ENCODE measurements at places on chromosomes 3 and 15.

- DNase-seq: no peak
Observed at GRCh38 chr3:1251282-1252060, 158.6 kb downstream of the CNTN6 start.

GRCh38 chr3:79558943-79559342, 208.9 kb downstream of the ROBO1 start:
- peak; percentile 35 for DNase-seq

GRCh38 chr3:100144255-100144866, 30.1 kb upstream of the FILIP1L start:
- no peak for DNase-seq

GRCh38 chr15:57356178-57356577, 20.1 kb upstream of the CGNL1 start:
- DNase-seq: no peak

DNA sequence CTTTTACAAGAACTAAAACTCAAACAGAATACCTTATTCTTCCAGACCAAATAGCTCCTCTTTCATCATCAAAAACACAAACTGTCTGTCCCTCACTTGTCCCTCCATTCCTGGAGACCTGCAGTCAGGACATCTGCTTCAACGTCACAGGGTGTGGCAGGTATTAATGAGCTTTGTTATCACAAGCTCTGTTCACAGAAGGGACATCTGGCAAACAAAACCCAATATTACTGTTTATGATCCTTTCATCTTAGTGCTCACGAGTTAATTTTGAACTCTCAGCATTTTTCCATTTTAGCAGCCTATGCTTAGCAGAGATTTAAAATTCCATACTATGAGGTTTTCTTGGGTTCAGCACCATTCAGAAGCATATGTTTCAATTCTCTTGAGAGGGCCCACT, 32.9 kb downstream of the AP3S2 start:
- no peak for DNase-seq

DNA sequence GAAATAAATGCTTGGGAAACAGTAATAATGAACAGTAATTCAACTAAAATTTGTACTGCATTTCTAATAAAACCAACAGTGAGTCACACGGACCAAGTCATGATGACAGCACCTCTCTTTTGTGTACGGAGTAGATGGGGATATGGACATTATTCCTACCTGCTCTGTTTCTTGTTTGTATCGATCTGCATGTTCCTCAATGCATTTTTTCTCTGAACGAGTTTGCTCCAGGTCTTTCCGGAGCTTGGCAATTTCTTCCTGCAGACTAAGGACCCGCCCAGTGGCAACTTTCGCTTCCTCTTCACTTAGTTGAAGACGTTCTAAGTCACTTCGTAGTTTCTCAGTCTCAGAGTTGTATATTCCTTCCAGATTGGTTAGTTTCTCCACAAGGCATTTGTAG, 74.4 kb upstream of the MYO5C start:
- no peak for DNase-seq

DNA sequence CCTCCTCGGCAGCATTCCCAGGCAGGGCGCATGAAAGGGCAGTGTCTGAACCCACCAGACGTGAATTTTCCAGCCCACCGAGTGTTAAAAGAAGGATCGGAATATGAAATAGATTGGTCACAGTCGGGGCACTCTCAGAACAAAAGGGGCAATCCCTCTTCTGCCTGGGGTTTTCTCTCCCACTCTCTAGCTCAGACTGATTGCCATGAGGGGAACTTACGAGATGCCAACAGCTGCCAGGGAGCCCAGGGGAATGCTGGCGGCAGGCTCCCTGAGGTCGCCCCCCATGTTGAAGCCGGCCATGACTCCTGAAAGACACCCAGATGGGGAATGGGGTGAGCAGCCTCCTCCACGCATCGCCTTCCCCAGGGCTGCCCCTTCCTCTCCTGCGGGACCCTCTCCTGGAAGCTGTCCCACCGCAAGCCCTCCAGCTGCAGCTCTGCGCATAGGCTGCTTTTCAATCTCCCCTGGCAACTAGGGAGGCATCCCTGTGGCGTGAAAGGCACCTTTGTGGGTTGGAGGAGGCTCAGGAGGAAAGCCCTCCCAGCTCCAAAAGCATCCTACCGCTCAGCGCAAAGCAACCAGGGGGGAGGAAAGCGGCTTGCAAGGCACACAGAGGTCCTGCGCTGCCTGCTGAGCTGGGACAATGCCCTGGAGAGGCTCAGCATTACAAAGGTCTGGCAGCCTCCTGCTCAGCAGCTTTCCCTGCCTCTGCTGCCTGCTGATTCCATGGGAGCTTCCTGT, 64.8 kb upstream of the HEG1 start:
- no peak for DNase-seq

DNA sequence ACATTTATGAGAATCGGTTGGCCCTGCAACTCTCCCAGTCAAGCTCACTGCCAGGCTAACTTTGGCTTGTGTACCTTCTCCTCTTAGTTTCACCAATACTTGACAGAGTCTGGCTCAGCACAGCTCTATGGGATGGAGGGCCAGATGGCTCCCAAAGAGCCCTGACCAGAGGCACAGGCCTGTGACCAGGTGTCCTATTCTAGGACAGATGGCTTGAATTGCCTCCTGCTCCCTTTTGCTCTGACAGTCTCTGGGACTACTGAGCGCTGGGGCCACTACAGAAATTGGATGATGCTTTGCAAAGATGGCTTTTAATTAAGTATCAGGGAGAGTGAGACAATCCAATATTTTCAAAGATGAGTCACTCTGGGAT, 10.3 kb upstream of the ARID3B start:
- DNase-seq: no peak

- DNase-seq: peak; percentile 5
Observed at GRCh38 chr3:173977747-173978146, 580.2 kb downstream of the NLGN1 start.

GRCh38 chr3:172387728-172388127, 60.5 kb downstream of the GHSR start:
- no peak for DNase-seq

GRCh38 chr15:39756806-39757522, 25.7 kb downstream of the FSIP1 start:
- peak; percentile 77 for DNase-seq

GRCh38 chr3:192867645-192868044, 50.0 kb downstream of the MB21D2 start:
- no peak for DNase-seq

GRCh38 chr15:50151476-50151875, 30.5 kb upstream of the SLC27A2 start:
- no peak for DNase-seq

DNA sequence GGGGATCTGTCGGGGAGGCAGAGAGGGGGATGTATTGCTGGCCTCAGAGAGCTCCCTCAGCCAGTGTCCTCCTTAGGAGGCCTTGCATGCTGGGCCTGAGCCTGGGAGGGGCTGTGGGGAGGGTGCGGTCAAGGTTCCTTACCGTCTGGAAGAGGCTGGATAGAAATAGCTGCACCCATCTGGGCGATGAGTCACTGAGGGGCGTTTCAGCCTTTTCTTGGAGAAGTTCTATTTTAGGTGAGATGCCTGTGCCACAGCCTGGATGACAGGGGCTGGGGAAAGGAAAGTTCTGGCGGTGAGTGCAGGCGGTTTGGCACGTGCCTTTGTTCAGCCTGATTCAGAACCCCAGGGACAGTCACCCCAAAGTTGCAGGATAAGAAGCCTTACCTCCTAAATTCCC, 35.7 kb upstream of the APEH start:
- DNase-seq: no peak

GRCh38 chr3:52403271-52403841, 41.5 kb downstream of the SEMA3G start:
- DNase-seq: no peak

- no peak for DNase-seq
Observed at GRCh38 chr3:65660000-65660598, 378.6 kb downstream of the MAGI1 start.
